GM04503 (cell line): ENCODE measurements at places on chromosomes 16 and 17.

- no peak for DNase-seq
Measured at GRCh38 chr17:68468334-68468733, 11.0 kb upstream of the WIPI1 start.

GRCh38 chr17:12116143-12116542 is 95.5 kb downstream of the MAP2K4 start:
- DNase-seq: no peak

DNA sequence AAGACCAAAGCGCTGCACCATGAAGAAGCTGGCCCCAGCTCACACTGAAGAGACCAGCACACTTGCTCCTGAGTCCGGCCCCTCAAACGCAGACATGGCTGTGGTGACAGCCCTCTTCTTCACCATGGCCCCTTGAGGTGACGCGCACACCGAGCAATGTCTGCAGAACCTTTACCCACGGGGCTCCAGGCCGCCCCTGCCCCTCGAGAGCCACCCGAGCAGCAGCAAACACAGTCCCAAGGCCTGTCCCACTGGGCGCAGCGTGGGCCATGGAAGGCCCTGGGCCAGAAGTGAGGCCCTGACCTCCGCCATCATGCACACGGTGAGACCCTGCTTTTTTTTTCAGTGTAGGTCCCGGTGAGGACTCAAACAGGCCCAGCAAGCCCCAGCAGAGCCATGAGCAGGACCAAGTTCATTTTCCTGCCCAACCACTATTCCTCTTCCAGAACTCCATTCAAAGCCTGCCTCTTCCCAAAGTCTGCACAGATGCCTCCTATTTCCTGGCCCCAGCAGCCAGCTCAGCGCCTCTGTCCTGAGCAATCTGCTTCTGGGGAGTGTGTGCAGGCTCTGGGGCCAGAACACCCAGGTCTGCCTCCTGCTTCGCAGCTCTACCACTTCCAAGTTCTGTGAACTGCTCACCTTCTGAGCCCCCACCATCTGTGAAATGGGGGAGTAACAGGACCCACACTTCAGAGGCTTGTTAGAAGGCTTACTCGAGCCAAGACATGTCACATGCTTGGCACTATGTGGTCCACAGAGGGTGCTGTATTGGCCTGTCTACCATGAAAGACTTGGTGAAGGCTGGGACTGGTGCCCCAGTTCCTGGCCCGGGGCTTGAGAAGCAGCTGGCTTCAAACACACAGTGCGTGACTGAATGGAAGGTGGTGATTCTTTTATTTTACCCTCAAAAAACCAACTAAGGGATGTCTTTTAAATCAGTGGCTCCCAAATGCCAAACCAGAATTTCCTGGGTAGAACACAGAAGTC is 35.7 kb upstream of the GSG1L start:
- no peak for DNase-seq

DNA sequence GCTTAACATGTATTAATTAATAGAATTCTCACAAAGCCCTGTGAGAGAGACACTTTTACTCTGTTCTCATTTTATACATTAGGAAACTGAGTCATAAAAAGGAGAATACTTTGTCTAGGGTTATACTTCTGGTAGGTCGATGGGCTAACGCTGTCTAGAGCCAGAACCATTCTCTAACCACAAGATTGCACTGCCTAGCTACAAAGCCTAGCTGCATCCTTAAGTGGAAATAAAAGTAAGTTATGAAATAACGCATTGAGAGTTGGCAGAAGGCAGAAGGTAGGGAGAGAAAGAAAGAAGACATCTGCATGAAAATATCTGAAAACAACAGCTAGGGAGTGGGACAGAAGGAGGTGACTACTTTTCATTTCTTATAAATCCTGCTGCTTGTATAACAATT is 33.2 kb downstream of the IRX6 start:
- DNase-seq: no peak

DNA sequence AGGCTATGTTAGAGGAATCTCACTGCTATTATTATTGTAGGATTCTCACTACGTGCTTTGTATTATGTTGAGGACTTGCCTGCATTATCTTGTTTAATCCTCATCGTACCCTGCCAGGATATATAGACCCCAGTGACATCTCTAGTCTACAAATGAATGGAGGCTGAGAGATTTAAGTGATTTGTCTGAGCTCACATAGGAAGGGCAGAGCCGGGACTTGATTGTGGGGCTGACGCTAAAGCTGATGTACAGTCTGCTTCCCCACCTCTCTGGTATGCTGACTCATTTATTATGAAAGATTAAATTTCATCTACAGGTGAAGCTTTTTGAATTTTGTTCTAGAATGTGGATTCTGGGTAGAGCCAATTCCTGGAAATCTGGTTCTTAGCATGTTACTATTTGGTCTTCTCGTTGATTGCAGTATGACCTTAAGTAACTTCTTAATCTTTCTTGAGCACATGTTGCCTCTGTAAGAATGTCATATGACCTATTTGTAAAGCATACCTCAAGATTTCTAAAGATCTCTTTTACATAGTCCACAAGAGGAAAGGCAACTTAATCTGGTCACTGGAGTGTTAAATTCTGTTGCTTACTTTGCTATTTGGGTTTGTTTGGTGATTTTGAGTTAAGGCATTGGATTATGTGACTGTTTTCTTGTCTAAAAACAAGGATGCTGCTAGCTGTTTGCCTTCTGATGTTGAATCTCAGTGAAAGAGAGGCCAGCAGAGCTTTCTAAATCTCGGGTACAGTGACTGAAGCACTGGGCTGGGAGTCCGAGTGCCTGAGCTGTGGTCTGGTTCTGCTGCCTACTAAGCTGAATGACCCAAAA is 12.4 kb downstream of the METTL9 start:
- DNase-seq: no peak

DNA sequence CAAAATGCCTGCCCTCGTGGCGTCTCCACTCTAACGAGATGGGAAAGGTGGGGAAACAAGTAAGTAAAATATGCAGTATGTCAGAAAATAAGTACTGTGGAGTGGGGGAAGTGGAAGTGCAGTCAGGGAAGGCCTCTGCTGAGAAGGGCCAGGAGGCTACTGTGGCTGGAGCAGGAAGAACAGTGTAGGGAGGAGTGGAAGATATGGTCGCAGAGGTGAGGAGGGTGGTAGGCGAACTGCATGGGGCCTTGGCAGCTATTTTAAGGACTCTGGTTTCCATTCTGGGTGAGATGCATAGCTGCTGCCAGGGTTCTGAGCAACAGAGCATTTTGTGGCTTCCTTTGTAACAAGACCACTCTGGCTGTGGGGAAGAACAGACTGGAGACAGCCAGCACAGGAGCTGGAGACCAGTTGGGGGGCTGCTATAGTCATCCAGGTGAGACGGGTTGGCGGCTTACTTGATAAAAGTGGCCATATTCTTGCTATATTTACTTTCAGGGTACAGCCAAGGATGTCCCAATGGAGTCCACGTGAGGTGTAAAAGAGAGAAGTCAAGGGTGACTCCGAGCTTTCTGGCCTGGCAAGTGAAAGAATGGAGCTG is 42.6 kb downstream of the CYTH1 start:
- no peak for DNase-seq

GRCh38 chr17:19763416-19763815 is 15.3 kb upstream of the ALDH3A1 start:
- no peak for DNase-seq

DNA sequence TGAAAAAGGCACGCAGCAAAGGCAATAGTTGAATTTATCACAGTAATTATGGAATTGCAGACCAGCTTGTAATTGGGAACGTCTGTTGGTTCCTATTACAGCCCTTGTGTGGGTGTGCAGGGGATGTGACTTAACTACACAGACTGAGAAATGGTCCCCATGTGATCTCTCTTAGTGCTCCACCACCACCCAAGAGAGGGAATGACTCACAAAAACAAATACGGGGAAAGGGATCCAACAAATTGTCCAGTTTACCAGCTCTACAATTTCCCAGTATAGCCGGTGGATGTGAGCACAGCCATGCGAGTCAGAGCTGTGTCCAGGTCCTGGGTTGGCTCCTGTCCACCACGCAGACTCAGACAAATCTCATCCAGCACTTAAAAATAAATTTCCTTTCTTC is 337.9 kb downstream of the GRIN2A start:
- no peak for DNase-seq

GRCh38 chr16:59880611-59881010 is 1146.5 kb upstream of the GOT2 start:
- no peak for DNase-seq

GRCh38 chr17:82380860-82381702 is 9.5 kb downstream of the UTS2R start:
- DNase-seq: no peak

DNA sequence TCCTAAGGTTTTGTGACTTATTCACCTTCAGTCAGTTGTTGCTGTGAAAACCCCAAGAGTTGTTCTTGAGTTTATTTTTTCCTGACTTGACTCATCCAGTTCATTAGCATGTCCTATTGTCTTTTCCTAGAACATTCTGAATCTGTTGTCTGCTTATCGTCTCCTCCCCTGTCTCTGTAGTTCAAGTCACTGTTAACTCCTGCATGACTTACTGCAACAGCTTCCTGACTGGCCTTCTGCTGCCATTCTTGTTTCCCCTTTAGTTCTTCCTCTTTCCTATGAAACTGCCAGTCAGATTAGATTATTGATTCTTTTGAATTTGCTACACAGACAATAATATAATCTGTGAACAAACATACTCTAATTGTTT is 161.5 kb downstream of the FTO start:
- DNase-seq: no peak

DNA sequence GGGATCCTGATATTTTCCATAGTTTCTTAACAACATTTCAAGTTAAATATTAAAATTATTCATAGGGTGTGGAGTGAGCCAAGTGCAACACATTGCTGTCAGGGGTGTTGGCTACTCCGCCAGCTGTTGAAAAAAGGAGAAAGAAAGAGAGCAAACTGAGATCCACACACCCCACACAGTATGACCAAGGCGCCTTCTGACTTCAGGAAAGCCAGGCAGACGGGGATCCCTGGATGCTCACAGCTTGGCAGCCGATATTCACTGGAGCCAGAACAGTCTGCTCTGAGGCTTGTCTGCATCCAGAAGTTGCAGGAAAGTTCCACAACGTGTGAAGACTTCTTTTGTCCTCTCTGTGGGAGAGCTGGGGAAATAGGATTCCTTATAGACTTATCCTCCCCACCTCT is 9.3 kb downstream of the CHD9NB start:
- DNase-seq: no peak

DNA sequence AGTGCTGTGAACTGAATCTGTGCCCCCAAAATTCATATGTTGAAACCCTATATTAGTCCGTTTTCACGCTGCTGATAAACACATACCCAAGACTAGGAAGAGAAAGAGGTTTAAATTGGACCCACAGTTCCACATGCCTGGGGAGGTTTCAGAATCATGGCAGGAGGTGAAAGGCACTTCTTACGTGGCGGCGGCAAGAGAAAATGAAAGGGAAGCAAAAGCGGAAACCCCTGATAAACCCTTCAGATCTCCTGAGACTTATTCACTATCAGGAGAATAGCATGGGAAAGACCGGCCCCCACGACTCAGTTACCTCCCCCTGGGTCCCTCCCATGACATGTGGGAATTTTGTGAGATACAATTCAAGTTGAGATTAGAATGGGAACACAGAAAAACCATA is 3.7 kb upstream of the SPDYE4 start:
- no peak for DNase-seq

DNA sequence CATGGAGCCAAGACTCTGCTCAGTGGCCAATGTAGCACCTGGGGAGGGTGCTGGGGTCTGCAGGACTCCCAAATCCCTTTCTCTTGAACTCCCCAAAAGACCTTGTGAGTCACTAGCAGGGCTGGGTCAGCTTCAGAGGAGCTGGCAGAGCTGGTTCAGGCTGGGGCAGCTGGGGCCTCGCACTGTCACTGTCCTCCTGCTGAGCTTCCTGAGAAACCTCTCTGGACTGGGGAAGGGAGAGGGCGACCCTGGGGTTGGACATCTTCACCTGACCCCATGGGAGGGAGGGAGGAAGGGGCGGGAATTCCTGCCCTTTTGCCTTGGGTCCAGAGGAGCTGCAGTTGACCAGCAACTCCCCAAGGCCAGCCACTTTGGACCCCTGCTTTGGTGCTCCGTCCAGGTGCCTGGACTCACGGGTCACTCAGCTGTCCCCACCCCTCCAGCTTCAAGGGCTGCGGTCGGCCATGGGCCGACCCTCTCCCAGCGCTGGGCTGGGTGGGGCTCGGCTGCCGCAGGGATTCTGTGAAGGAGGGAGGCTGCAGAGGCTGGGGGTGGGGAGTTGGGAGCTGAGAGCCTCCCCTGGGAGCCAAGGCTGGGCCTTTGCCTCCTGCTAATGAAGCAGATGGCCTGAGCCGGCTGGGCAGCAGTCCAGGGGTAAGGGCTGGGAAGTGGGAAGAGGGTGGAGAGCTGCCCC is 9.2 kb downstream of the FMNL1 start:
- DNase-seq: no peak

GRCh38 chr16:30746638-30747175 is 1.5 kb upstream of the PHKG2 start:
- DNase-seq: no peak

GRCh38 chr17:58328195-58329034 is at the start of gene TSPOAP1:
Gene TSPOAP1, minus strand, starts transcription at chr17:58328795. Its CDS starts 875 bp downstream, at chr17:58327920.
- DNase-seq: no peak

- DNase-seq: peak; percentile 21
Measured at GRCh38 chr17:51372345-51373004, 112.1 kb downstream of the UTP18 start.

- DNase-seq: no peak
Measured at GRCh38 chr16:11892761-11893160, 23.0 kb downstream of the GSPT1 start.

DNA sequence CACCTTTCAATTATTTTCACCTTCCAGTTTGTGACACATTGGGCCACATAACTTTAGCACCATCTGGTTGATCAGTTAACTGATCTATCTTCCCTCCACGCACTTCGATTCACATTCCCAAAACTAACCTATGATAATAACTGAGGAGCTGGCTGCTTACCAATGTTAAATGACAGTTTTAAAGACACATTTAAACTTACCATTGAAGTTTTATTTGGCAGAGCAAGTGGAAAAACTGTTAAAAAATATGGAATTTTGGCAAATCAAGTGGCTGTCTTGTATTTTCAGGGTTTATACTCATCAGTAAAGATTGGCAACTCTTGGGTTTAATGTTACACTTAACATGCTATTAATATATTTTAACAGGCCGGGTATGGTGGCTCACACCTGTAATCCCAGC is 5.4 kb upstream of the APOH start:
- DNase-seq: no peak

GRCh38 chr17:82126556-82127314 is 28.7 kb upstream of the FASN start:
- no peak for DNase-seq

GRCh38 chr17:45747911-45748310 is 36.2 kb upstream of the CRHR1 start:
- no peak for DNase-seq

DNA sequence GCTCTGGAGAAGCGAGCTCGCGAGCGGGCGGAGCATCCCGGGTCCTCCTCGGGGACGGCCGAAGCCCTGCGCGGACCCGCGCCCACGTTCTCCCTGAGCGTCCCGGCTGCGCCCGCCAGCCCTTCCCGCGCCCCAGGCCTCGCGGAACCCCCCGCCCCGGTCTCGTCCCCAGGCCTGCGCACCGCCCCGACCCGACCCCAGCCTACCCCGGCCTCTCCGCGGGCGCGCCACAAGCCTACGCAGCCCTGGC is 159 bp downstream of the USP36 start:
- no peak for DNase-seq
